NCI-H2107 (cell line): ENCODE measurements at places on chromosomes 3 and 15.

DNA sequence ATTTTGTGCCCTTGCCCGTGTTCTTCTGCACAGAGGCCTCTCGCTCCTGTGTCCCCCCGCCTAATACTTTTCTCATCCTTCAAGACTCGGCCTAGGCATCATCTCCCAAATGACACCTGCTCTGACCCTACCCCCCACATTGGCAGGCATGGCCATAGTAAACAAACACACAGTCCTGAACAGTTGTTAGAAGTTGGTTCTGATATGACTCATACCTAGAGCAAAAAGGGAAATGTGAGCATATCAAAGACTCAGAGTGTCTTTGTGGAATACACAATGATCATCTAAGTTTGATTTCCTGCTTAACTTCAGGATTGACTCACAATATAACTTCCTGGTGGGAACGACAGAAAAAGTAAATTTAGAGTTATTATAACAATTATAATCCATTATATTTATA, 120.5 kb downstream of the POLR2M start:
- DNase-seq, result no peak

DNA sequence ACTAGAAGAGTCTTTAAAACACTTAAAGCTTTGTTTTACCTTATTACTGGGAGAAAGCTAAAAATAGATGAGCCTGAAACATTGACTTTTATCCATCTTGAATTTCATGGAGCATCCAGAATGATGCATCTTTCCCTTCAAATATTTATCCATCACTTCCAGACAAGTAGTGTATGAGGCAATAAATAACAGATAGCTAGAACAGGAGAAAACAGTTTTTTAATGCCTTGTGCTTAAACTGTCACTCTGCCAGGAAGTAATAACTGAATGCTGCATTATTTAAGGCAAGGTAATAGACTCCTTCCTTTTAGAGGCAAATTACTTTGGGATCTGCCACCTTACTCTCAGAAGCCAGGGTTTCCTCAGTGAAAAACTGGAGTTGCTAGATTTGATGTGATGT, 225.8 kb upstream of the NAALADL2 start:
- DNase-seq, result no peak

GRCh38 chr15:29682781-29683180, 139.5 kb downstream of the TJP1 start:
- DNase-seq, result no peak

DNA sequence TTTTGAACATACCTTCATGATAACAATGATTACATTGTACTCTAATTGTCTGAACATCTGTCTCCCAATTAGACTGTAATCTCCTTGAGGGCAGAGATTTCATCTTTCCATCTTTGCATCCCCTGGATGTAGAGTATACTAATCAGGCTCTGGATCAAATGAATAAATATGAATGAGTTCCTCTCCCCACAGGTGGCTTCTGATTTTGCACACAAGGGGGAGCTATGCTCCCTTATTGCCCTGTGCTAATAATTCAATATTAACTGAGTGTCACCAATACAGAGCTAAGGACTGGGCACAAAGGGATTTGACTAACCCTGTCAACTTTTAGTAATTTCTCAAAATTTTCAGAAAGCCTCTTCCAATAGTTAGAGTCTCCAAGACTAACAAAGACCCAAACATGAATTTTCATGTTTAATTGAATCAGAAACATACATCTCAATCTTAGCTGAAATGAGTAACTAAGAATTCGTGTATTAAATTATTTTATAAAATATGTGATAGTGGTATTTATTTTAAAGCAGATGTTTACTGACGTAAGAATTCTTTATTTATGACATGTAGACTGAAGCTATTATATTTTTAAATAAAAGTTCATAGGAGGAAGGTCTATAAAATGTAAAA, 3.0 kb downstream of the DUOXA1 start:
- no peak for DNase-seq

GRCh38 chr15:23049984-23050628, 10.7 kb upstream of the TUBGCP5 start:
- DNase-seq, result no peak

DNA sequence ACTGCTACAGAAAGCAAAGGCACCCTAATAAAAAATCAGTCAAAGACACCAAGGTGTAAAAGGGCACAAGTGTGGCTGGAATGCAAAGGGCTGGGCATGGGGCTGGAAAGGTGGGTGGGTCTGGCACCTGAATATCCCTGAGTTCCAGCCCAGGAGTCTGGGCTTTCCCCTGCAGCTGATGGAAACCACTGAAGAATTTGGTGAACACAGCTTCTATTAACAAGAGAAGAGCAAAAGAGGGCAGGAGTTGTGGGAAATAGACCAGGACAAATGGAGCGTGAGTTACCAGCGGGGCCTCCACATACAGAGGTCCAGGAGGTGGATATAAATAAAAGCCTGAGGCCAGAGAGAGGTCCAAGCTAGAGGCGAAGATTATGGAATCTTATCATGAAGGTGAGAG, 45.1 kb upstream of the TPM1 start:
- no peak for DNase-seq

GRCh38 chr3:153599685-153600084, 437.7 kb downstream of the RAP2B start:
- no peak for DNase-seq

- no peak for DNase-seq
These were observed 102.0 kb upstream of the RPL32 start for GRCh38 chr3:12943124-12944021.
